ENCODE measurements at places on chromosomes 2 and 18.

GRCh38 chr2:240233885-240234502 lies 93.5 kb upstream of the OTOS start:
- no peak for DNase-seq

GRCh38 chr2:211251016-211251415 lies 694.6 kb downstream of the CPS1 start:
- no peak for DNase-seq

DNA sequence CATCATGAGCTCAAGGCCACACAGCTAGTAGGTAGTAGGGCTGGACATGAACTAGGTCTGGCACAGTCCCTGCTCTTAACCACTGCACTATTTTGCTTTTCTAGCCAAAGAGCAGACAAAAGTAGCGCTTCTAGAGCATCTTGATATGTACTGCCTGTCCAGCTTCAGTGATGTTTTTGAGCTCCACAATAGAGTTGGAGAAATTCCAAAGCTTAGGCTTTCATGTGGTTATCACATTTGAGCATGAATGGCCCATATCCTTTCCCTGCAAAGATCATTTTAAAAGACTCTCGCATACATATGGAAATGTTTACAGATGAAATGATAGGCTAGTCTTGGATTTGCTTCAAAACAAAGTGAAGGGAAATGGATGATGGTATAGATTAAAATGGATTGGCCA lies 128.7 kb downstream of the MAP3K20 start:
- DNase-seq, result no peak

- no peak for DNase-seq
Observed at GRCh38 chr2:53530126-53530525, 237.5 kb upstream of the CHAC2 start.

GRCh38 chr2:88669482-88670214 lies 21.8 kb upstream of the RPIA start:
- DNase-seq, result peak; percentile 60
